Retinal pigment epithelial cell (primary cell): ENCODE measurements at places on chromosomes 3 and 15.

GRCh38 chr15:100311154-100311625, 30.6 kb downstream of the ADAMTS17 start:
- no peak for DNase-seq

GRCh38 chr15:96720251-96720650, 389.8 kb downstream of the NR2F2 start:
- DNase-seq, result no peak

- DNase-seq, result no peak
These were observed 578 bp downstream of the OIP5 start for GRCh38 chr15:41331833-41332193.

- no peak for DNase-seq
These were observed 197.0 kb upstream of the CFAP20DC start for GRCh38 chr3:59246719-59247401.

- no peak for DNase-seq
These were observed 80.9 kb upstream of the ARHGEF26 start for GRCh38 chr3:154040283-154040682.

DNA sequence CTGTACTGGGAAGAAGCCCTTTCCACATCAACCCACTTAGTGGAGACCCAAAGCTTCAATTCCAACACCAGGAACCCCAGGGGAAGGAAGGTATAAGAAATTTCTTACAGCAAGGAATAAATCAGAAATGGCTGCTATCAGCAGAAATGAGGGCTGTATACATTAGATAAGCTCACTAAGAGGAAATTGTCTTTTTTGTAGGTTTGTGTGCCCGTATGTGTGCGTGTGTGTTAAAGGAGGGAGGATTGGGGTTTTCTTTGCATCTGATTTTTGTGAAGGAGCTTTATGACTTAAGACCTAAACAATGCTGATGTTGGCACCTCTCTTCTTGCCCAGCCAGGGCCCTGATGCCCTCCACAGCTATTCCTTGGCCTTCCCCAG, 18.6 kb downstream of the ARRDC4 start:
- DNase-seq, result no peak

DNA sequence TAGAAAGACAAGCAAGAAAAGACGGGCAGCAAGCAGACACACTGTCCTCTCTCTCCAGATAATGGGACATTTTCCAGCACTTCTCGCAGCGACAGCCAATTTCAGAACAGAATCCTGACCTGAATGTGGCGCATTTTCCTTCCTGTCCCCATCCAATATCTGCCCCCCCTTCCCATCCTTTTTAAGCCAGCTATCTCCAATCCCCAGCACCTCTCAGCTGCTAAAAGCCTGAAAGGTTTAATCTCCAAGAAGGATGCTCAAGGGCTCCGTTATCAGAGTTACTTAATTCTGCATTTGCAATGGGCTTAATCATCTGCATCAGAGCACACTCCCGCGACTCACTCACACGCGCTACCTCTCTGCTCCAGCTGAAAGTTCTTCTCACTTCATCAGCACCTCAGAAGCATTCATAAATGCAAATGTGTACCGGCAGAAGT, 50.5 kb downstream of the SRGAP3 start:
- no peak for DNase-seq

GRCh38 chr3:171829841-171830517, 13.2 kb upstream of the TMEM212 start:
- DNase-seq, result no peak

- DNase-seq, result no peak
These were observed 6.0 kb upstream of the PIGZ start for GRCh38 chr3:196974661-196975060.

DNA sequence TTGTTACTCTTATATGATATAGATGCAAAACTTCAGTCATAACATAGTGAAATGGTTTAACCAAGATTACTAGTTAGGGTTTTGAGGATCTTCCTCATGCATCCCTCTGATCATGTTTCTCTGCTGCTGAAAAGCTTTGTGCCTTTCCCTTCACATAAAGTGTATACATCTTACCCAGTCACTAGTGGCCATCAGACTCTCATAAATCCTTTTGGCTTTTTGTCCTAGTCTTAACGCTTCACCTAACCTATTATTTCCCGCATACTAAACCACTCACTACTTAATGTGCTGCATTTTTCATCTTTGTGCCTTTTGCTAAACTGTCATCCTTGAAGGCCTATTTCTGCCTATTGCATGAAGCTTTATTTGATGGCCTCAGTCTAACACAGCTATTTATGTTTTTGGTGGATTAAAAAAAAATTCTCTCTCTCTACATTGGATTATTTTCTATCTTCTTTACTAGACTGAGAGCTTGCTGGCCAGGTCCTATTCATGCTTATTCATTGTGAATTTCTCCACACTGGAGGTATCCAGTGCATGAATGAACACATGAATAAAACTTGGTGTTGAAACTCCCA, 717.6 kb upstream of the GOLIM4 start:
- DNase-seq, result no peak

DNA sequence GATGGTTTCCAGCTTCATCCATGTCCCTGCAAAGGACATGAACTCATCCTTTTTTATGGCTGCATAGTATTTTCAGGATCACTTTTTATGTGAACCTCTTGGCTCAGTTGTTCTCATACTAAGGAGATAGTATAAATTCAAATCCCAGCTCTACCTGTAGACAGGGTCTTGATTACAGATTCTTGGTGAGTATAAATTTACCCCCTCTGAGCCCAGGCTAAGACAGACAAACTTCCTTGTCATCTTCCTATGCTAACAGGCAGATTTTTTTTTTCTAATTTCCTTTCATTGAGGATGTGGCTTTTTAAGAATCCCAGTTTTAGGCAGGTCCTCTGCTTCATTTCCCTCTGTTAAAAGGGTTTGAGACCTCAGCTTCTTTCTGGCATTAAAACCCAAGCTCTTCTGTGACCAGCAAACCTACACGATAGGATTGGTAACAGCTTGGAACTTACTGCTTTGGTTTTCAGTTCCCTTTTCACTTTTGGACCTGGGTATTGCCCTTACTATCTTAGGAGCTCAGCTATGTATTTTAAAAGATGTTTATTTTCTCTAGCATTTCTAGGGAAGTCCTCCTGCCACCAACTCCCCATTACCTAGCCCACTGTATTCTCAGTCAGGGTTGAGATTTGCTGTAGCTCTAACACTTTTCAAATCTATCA, 72.5 kb downstream of the VPS8 start:
- no peak for DNase-seq

- DNase-seq, result no peak
These were observed 40.8 kb downstream of the EIF2AK4 start for GRCh38 chr15:39974656-39975230.

DNA sequence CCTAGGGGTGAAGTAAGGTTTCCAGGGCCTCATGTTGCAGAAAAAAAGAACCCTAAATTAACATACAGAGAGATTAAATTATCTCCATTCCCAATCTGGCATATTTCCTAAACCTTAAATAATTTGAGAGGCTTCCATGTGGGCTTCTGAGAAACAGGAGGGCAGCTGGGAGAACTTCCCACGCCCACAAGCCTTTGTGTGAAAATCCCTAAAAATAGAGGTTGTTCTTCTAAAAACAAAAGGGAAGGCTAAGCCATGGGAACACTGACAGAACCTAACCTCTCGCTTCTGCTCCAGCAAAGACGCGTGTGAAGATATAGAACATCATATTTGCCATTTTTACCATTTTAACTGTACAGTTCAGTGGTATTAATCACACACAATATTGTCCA, 812 bp upstream of the SLC12A8 start:
- DNase-seq, result no peak

- DNase-seq, result no peak
These were observed 66.8 kb downstream of the IQSEC1 start for GRCh38 chr3:13006216-13006990.

DNA sequence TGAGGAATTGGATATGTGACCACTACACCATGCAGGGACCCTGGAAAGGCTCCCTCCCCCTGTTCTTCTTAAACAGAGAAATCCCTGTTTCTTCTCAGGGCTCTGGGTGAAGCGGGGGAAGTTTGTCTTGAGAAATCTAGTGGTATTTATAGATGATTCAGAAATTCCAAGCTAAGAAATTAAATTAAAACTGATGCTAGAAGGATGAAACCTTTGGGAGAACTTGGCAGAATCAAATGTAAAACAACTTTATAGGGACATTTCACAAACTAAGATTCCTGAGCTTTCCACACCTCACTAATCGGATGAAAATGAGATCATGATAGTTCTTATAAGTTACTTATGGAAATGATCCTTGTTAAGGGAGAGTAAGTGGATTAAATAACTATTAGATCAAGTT, 54.2 kb downstream of the FBXL2 start:
- no peak for DNase-seq

GRCh38 chr15:90221246-90221900, 12.4 kb downstream of the CIB1 start:
- DNase-seq, result no peak

DNA sequence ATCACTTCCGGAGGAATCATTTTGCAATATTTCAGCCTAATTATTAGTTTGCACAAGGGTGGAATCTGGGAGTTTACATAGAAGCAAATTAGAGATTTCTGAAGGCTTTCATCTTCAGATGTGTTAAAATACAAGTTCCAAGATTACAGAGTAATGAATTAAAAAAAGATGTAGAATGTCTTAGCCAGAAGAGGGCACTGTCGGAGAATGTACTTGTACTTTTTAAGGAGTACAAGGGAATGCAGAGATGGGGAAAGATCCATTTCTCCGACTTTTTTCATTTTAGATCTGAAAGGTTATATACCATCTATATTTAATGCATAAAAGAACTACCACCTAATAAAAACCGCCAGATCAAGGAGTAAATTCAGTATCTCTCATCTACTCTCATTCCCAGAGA, 43.1 kb upstream of the WDR5B start:
- DNase-seq, result peak; percentile 20

GRCh38 chr3:138642226-138642926, 33.8 kb downstream of the FAIM start:
- no peak for DNase-seq

GRCh38 chr3:193130576-193130975, 110.4 kb upstream of the PLAAT1 start:
- DNase-seq, result no peak

DNA sequence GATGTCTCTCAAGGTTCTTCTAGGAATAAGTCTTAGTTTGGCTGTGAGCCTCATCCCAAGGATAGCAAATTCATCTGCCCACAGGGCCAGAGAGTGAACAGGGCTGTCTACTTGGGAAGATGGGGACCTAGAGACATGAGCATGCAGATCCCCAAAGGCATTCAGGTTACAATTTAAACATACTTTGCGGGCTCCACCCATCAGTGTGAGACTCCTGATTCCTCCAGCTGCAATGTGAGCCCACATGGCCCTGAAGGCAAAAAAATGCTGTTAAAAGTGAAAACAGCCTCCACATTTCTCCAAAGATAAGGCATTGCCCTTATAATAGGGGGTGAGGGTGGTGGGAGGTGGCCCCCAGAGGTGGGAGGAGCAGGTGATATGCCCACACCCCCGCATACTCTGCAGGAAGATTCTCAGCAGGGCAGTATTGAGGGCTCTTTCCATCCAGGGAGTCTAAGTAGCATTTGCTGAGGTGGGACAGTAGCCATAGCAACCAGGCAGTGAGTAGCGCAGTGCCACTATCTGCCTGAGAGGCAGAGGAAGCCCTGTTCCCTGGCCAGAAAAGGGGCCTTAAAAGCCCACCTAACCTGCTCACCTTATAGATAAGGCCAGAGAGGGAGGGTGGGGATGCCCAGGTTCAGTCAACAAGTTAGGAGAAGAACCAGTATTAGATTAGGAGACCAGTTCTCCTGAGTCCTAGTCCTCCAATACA, 31.2 kb downstream of the TGM4 start:
- no peak for DNase-seq

- peak; percentile 85 for DNase-seq
These were observed 132.6 kb upstream of the LRRN1 start for GRCh38 chr3:3666664-3667063.

- DNase-seq, result no peak
These were observed 57.6 kb upstream of the MEX3B start for GRCh38 chr15:82103468-82103867.

GRCh38 chr15:81612631-81613030, 238.6 kb upstream of the TMC3 start:
- DNase-seq, result no peak

- no peak for DNase-seq
These were observed 963 bp upstream of the NTRK3 start for GRCh38 chr15:88257311-88258092.

DNA sequence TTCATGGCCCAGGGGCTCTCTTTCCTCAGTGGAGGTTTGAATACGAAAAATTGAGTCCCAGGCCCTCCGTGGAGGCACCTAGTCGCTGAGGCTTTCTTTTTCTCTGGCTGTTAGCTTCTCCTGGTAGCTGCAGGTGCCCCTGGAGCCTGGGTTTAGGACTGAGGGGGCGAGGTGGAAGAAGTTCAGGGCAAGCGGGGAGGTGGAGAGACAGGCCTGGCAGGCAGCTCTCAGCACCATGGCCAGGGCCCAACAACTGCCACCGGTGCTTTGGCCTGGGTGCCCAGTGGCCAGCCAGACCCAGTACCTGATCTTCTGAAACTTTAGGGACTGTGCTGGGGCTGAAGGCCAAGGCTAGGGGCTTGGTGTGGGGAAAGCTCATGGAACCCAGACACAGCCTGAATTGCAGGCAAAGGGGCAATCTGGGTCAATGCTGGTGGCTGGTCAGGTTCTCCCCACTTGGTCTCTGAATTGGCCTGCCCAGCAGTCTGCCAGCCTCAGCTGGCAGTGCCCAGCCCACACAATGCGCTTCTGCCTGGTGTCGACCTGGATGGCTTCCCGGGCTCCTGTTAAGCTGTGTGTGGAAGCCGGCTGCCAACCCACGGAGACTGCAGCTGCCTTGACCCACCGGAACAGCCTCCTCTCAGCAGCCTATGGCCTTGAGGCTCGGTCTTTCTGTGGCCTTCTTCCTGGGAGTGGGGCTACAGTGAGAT, 30.3 kb upstream of the POLG start:
- no peak for DNase-seq

DNA sequence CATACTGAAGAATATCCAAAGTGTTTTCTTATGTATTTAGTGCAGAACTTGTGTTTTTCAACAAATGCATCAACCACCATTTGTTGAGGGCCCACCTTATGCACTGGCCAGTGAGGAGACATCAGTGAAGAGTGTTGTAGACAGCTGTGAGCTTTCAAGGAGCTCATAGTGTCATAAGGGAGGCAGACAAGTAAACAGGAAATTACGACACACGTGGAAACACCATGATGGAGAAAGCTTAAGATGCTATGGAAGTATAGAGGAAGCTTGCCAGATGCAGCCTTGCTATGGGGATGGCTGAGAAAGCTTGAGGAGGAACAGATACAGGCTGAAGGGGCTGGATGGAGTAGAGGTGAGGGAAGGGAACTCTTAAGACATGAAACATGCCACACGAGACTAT, 50.8 kb upstream of the PSMD6 start:
- DNase-seq, result no peak

DNA sequence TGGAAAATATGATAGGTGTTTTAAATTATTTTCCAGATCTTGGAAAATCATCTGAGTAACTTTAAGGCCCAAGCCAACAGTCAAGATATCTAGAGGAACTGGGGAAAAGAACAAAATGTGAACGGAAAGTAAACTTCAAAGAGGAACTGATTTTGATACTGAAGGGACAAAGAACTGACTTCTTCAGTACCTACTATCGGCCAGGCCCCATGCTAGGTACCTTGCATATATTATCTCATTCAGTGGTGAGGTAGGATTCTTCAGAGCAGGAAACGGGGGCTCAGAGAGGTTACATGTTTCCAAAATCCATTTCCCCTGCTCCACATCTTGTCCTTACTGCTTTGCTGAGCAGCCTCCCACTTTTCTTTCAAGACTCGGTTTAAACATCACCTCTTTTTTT, 9.8 kb upstream of the ZNF710 start:
- DNase-seq, result no peak
